ENCODE measurements at places on chromosomes 2 and 18. TPM values are rescaled to one million over a fixed set of nuclear protein-coding genes. Genes with fewer than 3 reads are reported as not detected.

DNA sequence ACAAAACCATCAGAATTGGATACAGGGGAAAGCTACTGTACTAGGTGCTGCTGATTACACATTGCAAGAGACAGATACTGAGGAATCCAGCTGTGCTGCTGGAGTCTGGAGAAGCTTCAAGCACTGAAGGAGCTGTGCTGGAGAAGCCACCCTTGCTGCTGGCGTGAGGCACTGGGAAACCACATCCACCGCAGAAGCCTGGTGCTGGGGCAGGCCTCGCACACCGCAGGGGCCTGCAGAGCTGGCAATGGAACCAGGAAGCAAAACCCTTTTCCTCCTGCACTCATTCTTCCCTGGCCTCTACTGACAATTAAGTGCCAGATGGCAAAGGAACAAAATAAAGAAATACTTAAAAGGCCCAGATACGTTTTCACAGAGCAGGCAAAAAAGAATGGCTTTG lies 94.4 kb upstream of the MSH6 start:
- peak; percentile 6 for DNase-seq

GRCh38 chr2:85861650-85862049 lies 27.1 kb downstream of the ST3GAL5 start:
- no peak for DNase-seq

The SNX17 gene
- total RNA-seq, result 191 TPM

The CARF gene
- total RNA-seq, result 5.1 TPM

GRCh38 chr2:8884812-8885211 lies 47.4 kb upstream of the KIDINS220 start:
- no peak for DNase-seq

All from RPMI7951 (cell line).